ENCODE measurements at places on chromosomes 16 and 17.

DNA sequence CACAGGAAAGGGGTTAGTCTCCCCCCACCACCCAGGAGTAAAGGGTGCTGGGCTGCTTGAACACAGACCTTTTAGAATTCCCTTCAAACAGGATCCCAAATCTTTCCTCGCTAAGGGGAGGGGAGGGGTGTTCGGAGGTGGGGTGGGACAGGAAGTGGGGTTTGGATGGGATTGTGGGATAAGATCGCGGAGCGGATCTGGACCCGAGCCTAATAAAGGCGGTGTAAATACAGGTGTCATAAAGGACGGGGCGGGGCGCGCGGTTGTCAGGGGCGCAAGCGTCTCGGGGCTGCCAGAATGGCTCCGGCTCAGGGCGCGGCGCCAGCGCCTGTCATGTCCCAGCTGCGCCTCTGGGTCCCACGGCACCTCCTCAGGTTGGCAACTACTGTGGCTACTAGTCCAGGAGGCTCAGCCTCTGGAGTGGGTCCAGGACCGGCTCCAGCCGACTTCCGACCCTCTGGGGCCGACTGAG lies 59.8 kb upstream of the FBXO47 start:
- peak; percentile 32 for DNase-seq

DNA sequence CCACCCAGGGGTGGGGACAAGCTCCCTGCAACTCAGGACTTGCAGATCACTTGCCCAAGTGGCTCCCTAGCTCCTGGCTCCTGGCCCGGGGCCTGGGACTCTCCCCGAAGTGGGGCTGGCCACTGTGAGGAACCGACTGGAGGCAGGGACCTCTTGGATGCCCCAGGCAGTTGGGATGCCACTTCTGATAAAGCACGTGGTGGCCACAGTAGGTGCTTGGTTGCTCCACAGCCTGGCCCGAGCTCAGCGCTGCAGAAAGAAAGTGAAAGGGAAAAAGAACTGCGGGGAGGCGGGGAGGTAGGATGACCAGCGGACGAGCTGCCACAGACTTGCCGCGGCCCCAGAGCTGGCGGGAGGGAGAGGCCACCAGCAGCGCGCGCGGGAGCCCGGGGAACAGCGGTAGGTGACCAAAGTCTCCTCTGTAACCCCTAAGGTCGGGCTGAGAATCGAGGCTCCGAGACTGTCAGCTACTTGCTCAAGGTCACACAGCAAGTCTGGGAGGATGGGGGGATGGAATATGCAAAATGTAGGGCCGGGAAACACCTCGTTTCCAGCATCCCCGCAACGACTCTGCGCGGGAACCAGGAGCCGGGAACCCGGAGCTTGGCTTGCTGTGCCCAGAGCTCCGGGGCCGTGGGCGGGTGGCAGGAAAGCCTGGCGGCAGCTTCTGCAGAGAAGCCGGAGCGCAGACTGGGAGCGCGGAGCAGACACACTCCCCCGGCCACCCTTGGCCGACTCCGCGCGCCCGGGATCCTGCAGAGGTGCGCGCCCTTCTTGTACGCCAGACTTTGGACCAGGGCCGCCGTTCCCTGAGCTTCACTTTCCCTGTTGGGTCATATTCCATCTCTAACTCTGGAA lies 1.9 kb downstream of the CIITA start:
- peak; percentile 72 for DNase-seq

GRCh38 chr16:53235851-53236250 lies 181.1 kb downstream of the CHD9 start:
- no peak for DNase-seq

GRCh38 chr17:70256751-70257150 lies 87.4 kb downstream of the KCNJ2 start:
- no peak for DNase-seq

DNA sequence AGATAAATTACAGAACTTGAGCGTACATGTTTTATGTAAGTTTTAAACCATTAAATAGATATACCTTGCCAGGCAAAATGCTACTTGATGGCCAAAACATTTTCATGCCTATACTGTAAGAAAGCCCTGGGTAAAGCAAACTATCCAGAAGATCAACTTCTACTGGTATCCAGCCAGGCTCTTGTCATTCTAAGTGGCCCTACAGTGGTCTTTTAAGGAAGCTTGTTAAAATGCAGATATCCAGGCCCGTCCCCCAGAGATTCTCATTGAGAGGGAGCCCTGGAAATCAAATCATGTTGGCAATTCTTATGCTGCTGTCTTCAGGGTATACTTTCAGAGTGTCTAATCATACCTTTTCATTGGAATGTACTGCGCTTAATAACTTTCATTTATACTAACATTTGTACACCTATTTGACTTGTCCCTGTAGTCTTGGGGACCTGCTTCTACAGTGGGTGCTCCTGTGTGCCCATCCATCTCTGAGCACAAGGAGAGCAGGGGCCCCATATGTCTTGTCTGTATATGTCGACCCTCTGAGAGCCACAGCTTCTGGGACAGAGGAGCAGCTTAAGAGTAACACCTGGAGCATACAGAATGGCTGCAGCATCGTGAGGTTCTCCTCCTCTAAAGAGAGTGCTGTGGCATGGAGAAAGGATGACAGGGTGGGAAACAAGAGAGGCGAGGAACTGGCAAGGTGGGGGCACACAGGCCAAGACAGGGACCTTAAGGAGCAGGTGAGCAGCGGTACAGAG lies 43.6 kb upstream of the ANKFY1 start:
- DNase-seq = no peak
